Inflammatory macrophage (primary cell): ENCODE measurements at places on chromosomes 2 and 18.

DNA sequence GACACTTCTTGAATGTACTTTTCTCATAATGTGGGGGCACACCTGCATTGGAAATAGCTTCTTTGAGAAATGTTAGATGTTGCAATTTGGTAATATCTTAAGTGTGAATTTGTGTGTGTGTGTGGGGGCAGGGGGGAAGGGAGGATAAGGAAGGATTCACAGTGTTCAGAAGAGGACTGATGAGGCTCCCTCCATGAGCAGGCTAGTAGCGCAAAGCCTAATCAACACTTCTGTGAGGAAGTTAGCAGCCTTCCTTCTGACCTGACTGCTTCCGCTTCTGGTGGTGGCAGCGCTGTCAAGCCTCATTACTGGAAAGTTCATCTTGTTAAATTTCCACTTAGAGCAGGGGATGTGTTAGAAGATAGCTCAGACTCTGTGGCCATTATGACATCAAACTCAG, 295.4 kb upstream of the SPRED2 start:
- DNase-seq: peak; percentile 25

DNA sequence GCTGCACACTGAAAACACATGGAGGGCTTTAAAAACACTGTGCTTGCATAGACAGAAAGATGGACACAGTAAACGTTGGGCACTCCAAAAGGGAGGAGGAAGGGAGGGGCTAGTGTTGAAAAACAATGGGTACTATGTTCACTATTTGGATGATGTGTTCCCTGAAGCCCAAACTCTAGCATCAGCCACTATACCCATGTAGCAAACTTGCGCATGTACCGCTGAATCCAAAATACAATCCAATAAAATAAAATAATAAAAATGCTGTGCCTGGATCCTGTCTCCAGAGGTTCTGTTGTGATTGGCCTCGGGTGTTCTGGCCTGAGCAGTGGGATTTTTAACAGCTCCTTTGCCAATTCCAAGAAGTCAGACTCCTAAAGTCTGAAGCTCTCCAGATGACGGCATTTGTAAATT, 166.0 kb downstream of the TMEM182 start:
- no peak for DNase-seq

DNA sequence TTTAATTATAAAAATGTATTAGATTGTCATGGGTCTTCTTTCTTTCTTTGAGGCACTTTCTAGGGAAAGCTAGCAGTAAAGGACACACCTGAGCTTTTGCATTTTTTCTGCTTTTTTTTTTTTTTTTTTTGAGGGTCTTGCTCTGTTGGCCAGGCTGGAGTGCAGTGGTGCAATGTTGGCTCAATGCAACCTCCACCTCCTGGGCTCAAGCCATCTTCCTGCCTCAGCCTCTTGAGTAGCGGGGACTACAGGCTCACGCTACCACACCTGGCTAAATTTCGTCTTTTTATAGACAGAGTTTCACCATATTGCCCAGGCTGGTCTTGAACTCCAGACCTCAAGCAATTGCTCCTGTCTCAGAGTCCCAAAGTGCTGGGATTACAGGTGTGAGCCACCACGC, 40.5 kb downstream of the ROCK1 start:
- no peak for DNase-seq

- no peak for DNase-seq
Measured at GRCh38 chr2:162063281-162063680, 10.7 kb downstream of the DPP4 start.

- DNase-seq: no peak
Measured at GRCh38 chr2:145085612-145086011, 565.7 kb upstream of the ZEB2 start.

DNA sequence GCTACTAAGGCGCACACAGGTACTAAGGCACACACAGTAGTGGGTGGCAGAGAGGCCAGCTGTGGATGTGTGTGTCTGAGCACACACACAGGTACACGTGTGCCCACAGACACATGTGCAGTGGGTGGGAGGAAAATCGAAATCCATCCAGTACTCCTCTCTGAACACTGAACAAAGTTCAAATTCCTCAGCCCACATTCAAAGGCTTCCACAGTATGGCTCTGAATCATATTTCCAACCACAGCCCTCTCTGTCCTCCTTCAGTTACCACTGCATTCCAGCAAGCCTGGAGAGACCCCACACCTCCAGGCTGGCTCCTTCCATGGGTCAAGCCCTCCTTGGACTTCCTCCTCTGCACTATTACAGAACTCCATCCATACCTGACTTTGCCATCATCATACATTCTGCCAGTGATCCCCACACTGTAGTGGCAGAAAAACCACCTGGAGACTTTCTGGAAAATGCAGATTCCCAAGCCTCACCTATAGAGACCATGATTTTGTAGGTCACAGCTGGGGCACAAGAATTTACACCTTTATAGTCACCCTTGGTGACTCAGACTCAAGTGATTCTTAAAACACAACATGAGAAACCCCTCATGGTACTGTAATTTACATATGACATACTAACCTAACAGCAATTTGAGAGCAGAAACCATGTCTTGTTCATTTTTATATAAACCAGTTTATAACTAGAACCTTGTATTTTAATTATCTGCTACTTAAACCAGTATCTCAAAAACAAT, 31.4 kb downstream of the EPG5 start:
- DNase-seq: no peak

DNA sequence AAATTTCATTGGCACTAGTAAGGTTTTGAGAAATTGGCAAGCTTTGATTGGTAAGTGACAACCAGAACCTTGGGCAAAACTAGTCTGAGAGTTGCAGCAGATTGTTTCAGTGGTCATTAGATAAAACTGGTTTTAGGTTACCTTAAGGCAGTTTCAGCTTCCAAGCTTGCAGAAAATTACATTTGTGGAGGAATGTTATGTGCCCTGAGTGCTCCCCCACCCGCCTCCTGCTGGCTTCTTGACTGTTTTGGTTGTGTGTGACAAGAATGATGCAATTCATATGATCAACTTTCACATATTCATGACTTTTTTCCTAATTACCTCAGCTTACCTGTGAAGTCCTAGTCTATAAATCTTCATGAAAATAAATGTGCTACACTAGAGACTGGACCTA, 599.5 kb upstream of the ZNF804A start:
- no peak for DNase-seq

DNA sequence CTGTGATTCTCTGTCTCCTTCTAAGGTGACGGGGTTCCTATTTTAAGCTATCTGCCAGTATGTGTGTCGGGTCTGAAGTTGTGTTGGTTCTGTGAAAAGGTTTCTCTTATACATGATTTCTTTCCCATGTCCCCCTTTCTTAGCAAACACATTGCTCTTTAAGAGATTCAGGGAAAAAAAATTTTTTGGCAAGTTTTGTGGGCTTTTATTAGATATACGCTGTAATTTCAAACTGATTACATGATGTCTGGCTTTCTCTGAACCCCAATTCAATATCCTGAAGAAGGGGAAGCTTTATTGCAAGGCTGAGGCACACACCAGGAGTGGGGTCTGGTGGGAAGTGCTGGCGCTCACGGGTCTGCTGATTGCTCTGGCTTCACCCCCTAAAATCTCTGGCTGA, 210.6 kb downstream of the AGPS start:
- DNase-seq: no peak

GRCh38 chr18:51630706-51631105, 433.2 kb upstream of the MEX3C start:
- DNase-seq: no peak

DNA sequence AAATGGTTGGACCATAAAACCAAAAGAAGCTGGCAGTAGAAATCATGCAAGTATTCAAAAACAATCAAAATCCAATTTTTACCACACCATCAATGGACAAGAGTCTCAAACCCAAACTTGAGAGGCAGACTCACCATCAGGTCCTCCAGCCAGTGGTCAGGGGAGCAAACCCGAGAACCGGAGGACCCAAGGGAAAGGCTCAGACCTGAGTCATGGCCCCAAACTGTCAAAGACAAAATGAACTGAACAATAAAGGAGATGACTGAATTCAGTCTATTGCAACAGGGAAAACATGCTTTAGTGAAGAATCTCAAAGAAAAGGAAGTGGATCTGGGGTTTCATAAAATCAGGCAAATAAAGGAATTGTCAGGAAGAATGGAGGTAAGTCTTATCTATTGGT, 150.7 kb upstream of the MGAT5 start:
- no peak for DNase-seq

GRCh38 chr18:72419914-72420313, 124.2 kb downstream of the CBLN2 start:
- DNase-seq: no peak

DNA sequence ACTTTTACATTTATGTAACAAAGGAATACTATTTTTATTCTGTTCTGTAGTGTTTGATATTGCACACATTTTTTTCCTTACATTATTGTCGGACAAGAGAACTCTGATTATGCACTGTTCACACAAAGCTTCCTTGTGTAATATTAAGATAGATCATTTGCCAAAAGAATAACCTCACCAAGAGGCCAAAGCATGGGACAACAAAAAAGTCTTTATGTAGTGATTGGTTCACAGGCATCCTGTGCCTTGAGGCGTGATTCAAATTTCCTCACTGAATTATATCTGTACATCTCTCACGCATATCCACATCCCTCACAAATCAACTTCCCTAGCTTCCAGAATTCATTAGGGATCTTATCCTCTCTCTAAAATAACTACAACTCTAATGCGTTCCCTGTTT, 642.7 kb downstream of the NR4A2 start:
- DNase-seq: no peak

GRCh38 chr2:13616059-13616458, 899.3 kb downstream of the TRIB2 start:
- DNase-seq: no peak

DNA sequence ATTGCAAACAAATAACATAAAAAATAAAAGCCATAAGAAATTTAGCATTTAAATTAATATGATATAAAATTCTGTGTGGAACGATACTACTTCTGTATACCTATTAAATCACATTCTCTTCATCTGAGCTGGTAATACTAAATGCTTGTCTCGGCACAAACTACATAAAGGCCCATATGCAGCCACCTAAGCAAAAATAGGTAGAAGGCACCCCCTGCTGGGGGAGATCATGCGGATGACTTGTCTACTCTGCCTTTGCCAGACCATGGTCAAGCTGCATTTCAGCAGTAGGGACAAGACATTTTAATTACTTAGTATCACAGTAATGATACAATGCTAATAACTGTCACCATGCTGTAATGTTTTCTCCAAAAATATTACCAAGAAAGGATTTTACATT, 108.0 kb downstream of the CDH19 start:
- DNase-seq: peak; percentile 20

- DNase-seq: no peak
Measured at GRCh38 chr2:29166242-29167039, 51.2 kb downstream of the CLIP4 start.

DNA sequence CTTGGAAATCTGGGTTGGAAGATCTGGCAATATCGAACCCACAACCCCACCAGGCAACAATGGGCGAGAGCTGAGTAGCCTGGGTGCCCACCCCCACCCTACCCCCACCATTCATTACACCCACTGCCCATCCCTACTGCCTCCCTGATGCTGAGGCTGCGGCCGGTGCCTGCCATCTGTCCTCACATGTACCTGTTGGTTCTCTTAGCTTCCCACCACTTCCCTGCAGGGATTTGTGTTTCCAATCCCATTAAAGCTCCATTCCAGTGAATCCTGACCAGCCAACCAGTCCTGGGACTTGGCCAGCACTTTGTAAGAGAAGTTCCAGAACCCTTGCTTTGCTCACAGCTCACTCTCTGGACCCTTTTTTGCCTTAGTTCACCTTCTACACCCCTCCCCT, 163.0 kb upstream of the SH3BP4 start:
- no peak for DNase-seq

GRCh38 chr18:60182223-60182622, 190.4 kb downstream of the MC4R start:
- no peak for DNase-seq

DNA sequence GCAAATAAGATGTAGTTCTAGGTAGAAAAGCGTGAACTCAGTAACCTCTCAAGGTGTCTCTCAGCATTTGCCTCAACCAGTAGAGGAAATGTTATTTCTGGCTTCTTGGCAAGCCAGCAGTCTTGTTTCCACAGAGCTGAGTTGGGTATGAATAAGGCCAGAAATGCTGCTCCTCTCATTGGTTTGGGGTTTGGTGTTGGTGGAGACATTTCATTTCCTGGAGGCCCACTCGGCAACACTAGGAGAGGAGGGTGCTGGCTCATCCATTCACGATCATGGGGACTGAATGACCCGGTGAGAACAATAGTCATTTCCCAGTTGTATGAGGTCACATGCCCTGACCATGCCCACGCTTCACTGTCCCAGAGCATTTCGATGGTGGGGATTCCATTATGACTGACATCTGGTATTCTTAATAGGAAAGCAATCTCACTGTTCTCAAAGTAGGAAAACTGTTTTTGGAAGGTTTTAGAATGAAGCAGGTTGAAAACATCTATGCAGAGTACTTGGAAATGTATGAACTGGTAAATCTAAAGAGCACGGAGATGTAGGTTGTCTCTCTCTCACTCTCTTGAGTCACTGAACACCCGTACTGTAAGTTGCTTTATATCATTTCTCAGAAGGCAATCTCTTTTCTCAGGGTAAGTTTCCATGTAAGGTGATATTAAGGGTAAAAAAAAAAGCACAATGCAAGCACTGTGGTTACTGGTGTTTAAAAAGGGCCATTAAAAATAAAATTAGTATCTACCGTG, 37.1 kb upstream of the CTLA4 start:
- peak; percentile 31 for DNase-seq

GRCh38 chr18:55296115-55296514, 291.9 kb downstream of the TCF4 start:
- DNase-seq: no peak

- no peak for DNase-seq
Measured at GRCh38 chr18:59559528-59559927, 137.7 kb downstream of the CCBE1 start.

GRCh38 chr18:44838971-44839666, 158.4 kb downstream of the SETBP1 start:
- DNase-seq: peak; percentile 76

GRCh38 chr2:8849327-8849726, 11.9 kb upstream of the KIDINS220 start:
- DNase-seq: no peak
